ENCODE measurements at places on chromosomes 3 and 15. TPM values are rescaled to one million over a fixed set of nuclear protein-coding genes. Genes with fewer than 3 reads are reported as not detected.

- no peak for DNase-seq
Observed at GRCh38 chr3:5186089-5186857, 1.2 kb upstream of the EDEM1 start.

- DNase-seq = no peak
Observed at GRCh38 chr3:94336046-94336753, 273.3 kb downstream of the NSUN3 start.

Gene LMAN1L
- total RNA-seq = 23.5 TPM

DNA sequence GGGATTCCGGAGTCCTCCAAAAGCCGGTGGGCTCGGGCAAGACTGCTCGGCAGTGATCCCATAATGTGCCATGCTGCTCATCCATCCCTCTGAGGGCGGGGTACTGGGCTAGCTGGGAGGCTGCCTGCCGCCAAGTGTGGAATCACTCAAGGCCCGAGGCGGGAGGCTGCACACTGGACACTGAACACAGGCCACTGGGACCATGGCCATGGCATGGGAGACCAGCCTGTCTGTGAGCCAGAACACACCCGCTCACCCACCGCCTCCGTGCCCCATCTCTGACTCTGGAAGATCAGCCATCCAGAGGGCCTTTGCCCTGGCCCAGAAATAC lies 1.4 kb downstream of the C3orf22 start:
- DNase-seq = no peak

Gene ZNF774
- 4.9 TPM for total RNA-seq

- DNase-seq = no peak
Observed at GRCh38 chr15:36160351-36160750, 419.1 kb upstream of the CDIN1 start.

Gene PLOD2
- total RNA-seq = 19.2 TPM

DNA sequence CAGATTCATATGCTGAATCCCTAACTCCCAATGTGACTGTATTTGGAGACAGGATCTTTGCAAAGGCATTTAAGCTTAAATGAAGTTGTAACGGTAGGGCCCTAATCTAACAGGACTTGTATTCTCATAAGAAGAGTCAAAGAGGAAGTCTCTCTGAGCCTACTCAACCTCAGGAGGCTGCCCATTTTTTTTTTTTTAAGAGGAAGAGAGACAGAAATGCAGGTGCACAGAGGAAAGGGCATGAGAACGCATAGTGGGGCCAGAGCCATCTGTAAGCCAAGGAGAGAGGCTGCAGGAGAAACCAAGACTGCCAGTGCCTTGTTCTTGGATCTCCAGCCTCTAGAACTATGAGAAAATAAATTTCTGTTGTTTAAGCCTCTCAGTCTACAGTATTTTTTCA lies 28.4 kb downstream of the ZNF860 start:
- DNase-seq = no peak

- DNase-seq = peak; percentile 62
Observed at GRCh38 chr15:63043335-63044076, 959 bp downstream of the TPM1 start.

DNA sequence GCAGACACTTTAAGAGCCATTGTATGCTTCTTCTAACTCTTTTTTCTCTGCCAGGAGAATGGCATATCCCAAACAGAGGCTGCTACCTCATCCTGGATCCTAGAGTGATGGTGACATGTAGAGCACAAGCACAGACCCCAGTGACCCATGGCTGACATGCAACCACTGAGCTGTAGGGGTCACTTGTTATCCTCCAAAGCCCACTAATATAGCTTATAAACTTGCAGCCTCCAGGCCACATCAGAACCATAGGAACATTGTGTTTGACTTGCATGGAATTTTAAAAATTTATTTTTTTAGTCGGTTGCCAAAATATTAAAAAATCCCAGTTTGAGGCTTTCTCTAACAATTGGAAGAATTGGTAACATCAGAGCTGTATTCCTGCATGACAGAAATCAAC lies 283.0 kb upstream of the WNT5A start:
- no peak for DNase-seq

DNA sequence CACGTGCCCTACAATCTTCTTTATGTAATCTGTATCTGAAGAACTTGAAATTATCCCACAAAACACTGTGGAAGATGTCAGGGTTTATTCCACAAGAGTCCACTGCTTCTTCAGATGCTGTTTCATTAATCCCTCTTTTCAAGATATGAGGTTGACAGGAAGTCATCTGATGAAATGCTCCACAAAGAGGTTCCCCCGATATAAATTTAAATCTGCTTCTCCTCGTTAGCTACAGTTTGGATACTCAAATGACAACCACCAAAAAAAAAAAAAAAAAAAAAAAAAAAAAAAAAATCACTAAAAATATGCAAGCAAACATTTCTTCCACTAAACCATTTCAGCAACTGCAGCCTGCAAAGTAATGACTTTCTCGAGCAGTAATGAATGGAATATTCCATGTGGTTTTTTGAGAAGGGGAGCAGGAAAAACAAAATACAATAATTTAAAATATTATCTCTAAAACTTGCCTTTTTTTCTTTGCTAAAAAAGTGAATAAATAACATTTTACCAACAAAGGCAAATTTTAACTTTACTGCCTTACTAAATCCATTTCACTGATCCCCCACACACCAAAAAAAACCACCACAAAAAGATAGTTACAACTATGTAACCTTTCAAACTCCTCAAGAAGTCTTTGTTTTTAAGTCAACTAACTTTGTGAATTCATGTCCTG lies 37.8 kb downstream of the DLG1 start:
- DNase-seq = no peak

DNA sequence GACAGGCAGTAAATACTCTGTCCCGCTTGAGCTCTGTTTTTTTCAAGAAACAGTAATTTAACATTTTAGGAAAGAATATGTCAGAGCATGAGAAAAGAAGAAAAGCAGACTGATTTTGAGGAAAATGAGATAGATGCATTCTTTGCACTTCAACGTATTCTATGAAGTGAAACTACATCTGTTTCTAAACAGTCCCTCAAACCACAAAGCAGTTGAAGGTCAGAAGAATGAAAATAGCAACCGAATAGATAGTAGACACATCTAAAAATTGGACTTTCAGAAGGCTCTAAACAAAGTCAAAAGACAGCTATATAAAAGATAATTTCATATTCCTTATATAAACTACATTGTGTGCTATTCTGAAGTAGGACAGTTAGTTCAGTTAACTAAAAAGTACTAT lies 172.6 kb upstream of the LRRC3B start:
- no peak for DNase-seq

GRCh38 chr3:27976933-27977332 lies 254.8 kb upstream of the EOMES start:
- no peak for DNase-seq

- DNase-seq = no peak
Observed at GRCh38 chr3:190224456-190224855, 97.8 kb downstream of the CLDN1 start.

Gene EPB42
- 0.15 TPM for total RNA-seq

DNA sequence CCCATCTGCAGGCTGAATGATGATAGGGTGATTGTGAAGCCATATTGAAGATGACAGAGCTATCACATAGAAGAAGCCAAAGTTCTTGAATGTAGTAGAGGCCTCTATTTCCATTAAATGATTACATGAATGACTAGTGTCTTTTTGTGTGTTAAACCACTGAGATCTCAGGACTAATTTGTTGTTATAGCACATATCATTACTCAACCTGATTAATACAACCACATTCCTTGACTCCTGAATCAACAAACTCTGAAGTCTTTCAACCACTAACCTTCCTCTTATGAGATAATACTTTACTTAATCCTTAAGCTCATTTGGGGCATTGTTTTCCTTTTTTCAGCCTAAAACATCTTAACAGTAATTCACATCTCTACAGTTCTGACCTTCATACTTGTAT lies 564.5 kb upstream of the ADAMTS9 start:
- no peak for DNase-seq

Gene LHFPL4
- total RNA-seq = not detected

Gene BOC
- 5.5 TPM for total RNA-seq

- DNase-seq = no peak
Observed at GRCh38 chr3:171472552-171472951, 12.3 kb upstream of the TNIK start.

DNA sequence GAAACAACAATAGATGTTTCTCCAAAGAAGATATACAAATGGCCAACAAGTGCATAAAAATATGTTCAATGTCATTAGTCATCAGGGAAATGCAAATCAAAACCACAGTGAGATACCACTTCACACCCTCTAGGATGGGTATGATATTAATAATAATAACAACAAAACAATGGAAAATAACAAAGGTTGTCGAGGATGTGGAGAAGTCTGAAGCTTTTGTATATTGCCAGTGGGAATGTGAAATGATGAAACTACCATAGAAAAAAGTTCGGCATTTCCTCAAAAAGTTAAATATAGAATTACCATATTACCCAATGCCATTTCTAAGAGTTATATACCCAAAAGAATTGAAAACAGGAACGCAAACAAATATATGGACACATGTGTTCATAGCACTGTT lies 10.8 kb downstream of the BHLHE40 start:
- no peak for DNase-seq

DNA sequence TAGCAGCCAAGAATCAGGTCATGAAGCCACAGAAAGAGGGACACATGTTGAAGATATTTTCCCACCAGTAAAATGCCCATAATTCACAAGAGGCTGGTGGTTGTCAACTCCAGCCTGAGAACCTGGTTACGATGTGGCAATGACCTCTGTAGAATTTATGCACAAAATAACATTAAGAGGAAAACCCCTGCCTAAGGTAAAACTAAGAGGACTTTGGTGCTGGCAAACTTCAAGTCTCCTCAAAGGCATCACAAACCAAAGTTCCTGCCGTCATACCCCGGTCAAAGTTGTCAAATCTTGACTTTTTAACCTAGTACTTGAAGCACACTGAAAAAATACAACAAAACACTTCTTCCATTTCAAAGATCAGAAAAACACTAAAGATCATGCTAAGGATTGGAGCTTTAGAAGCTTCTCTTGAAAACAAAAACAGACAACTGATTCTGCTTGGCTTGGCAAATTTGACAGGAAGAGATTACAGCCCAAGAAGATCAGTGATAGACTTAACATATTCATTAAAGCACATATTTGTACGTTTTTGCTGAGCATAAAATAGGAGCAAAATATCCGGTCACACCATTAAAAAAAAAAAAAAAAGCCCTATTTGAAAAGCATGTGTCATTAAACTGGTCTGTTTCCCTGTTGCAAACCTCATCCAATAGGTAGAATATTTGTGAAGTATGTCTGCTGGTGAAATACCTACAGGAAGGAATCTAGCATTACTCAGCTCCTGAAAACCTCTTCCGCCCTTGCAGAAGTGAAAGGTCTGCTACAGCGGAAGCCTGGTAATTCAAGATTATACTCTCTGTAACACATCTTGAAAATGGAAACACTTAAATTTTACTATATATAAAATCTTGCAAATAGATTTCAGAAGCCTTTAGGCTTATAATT lies 22.8 kb downstream of the EIF4E3 start:
- DNase-seq = no peak

DNA sequence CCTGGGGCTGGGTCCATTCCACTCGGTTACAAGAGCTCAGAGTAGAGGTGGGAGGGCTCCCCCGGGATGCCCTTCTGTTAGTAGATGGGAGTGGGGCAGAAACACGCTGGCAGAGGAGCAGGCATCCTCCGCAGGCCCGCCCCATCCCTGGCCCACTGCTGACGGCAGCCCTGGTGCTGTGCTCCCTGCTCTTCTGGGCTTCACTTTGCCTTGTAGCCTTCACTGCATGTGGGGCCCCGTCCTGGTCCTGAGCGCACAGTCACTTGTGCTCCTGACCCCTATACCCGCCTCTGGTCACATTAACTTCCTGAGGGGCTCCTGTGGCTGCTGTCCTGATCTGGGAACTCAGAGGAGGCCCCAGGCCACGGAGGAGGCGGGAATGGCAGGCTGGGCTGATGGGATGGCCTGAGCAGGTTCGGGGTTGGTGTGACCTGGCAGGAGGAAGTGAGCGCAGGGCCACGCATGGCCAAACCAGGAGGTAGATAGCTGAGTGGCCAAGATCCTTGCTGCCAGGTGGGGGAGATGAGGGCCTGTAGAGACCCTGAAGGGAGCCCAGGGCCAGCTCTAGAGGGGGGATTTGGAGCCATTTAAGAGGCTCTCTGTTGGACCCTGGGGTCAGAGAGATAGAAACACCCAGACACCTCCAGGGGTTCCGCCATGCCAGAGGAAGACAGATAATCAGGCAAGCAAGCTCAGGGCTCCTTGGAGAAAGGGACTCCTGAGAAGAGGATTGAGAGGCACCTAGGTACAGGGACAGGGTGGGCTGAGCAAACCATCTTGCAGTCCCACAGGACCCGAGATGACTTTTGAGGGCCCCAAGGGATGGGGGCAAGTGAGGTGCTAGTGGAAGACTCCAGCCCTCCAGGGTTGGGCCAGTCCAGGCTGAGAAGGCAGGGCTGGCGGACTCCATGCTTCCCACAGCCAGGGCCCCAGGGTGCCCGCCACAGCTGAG lies 92.2 kb upstream of the PRR23E start:
- DNase-seq = no peak

DNA sequence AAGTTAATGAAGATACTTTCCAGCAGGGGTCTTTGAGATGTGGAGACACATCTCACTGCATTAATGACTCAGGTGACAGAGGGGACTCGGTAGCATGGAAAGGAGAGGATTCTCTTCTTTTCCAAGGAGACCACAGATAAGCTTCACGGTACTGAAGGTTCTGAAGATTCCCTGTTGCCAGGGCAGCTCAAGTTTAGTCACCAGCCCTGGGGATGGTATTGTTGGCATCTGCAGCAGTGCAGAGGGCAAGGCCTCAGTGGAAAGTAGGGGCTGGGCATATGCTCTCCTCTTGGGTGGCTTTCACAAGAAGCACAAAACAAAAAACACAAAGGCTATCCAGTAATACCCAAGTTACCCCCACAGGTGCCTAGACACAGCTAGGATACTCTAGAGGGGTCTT lies 38.0 kb upstream of the MRPL3 start:
- DNase-seq = no peak

DNA sequence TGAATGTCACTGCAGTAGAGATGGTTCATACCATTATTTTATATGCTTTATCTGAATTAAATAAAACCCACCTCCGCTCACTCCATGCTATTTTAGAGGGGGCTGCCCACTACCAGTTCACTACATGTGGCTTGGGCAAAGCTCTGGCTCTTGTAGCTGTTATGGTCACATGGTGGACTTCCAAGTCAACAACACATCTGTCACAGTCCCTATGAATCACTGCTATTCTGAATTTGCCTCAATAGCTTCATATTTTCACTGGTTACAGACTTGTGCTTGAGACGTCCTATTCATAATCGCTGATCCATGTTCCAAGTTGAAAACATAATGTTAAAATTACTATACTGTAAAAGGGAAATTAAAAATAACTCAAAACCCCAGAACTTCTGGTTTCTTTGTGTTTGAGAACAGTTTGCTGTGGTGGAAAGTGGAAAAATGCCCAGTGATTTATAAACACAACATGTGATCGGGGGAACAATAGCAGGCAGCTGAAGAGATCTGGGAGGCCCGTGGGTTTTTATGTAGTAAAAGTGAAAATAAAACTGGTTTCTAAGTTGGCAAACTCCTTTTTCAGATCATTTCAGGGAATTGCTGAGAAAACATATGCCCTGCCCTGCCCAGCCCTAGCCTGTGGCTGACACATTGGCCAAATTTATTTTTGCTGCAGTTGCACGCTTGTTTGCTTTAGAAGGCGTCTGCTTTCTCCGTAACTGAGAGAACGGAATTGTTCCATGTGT lies 128.8 kb upstream of the PRR23C start:
- DNase-seq = no peak
